ENCODE measurements at places on chromosomes 4 and X.

DNA sequence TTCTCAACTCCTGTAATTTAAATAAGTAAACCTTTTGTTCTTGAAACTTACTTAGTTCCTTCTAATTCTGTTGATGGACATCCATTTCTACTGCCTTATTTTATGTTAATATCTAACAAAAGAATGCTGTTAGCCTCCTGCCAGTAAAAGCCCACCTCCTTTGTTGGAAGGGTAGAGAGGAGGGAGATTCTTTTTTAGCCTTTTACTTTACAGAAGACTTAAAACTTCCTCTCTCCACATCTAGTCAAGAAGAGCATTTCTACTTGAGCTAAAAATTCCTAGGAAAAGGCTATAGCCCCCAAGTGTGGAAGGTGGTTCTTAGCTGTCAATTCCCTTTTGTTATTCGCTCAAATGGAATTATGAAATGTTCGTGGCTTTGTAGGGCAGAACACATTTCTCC, 118.7 kb downstream of the ZIC3 start:
- DNase-seq: no peak

GRCh38 chr4:71293705-71294104, 45.1 kb upstream of the SLC4A4 start:
- no peak for DNase-seq

DNA sequence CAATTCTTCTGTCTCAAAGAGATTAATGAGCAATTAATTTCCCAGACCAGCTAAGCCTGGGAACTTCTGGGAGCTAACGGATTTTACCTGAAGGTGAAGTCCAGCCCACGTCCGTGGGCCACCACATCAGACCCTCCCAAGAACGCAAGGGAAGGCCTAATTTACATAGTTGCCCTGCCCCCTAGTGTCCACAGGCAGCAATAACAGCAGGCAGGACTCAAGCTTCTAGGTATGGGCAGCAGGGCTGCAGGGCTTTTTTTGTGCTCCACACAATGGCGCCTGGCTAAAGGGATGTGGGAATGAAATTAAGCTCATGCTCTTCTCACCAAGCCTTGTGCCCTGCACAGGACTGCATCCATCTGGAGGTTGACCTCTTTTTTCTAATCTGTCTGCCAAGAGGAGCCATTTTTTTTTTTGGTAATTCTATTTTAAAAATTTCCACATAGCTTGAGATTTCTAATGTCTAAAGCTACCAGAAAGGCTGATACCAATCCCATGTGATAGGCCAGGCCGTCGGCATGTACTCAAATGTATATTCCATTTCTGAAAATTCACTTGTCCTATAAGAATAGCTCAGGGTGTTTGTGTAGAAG, 111.9 kb upstream of the TMEM164 start:
- peak; percentile 60 for DNase-seq

DNA sequence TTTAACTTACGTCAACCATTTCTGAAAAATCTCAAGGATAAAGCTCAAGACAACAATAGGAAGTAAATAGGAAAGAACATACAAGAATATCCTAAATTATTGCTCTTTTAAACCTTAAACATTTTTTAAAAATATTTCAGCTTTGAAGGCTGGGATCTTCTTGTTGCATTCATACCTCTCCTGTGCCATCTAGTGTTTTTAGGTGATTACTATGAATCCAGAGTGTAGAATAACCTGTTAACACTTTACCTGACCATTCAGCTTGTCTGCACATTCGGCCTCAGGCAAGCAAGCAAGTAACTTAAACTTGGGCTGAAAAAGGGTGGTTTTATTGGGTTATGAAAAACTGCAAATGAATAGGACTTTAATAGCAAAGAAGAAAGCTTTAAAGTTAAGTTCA, 507.8 kb upstream of the INTU start:
- no peak for DNase-seq

GRCh38 chrX:121084903-121085611, 37.6 kb downstream of the GLUD2 start:
- no peak for DNase-seq

DNA sequence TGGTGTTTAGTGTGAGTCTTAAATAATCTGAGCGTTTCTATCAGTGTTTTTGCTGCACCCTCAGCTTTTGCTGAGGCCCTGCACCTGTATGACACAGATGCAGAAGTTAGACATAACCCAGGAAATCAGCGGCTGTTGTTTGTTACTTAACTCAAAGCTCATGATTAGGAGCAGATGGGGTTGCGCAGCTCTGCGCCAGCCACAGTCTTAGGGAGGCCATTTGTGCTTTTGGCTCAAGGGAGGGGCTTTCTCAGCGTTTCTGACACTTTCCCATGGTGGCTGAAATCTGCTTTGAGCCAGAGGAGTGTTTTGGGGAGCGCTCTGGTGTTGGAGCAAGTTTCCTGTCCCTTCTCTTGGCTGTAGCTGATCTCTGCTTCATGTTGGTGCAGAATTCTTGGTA, 433.8 kb downstream of the NAF1 start:
- DNase-seq: no peak

- DNase-seq: no peak
These were observed 346.6 kb upstream of the TENM3 start for GRCh38 chr4:181896614-181897013.

DNA sequence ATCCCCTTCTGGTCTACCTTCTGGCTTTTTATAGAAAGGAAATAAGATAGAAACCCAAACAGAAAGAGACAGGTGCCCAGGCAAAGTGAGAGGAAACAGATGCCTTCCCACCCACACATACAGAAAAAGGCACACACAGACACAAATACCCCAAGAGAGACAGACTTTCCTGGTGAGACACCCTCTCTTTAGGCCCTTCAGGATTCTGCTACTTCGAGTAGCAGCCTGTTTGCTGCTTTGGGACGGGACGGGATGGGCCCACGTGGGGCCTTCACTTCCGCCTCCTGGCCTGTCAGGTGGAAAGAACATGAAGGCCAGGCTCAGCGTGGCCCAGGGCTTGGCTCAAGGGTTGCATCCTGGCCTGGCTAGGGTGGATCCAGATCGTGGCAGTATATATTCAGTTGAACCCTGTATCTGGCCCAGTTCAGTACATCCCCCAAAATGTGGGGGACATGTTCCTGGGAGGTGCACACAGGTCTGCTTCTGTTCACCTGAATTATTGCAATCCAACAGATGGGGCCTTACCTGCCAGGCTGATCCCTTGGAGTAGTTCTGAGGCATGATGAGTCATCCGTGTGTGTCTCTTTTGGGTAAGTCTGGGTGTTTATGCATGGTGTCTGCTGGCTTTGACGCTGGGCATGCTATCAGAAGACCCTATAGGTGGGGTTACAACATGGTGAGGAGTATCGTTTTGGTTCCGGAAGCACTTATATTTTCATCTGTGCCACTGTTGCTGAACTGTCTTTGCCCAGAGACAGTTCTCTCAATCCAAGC, 2.4 kb downstream of the ZNF275 start:
- peak; percentile 25 for DNase-seq

- no peak for DNase-seq
These were observed 22.7 kb downstream of the SMPX start for GRCh38 chrX:21735038-21735767.

GRCh38 chr4:114193624-114194399, 214.4 kb upstream of the ARSJ start:
- DNase-seq: no peak

DNA sequence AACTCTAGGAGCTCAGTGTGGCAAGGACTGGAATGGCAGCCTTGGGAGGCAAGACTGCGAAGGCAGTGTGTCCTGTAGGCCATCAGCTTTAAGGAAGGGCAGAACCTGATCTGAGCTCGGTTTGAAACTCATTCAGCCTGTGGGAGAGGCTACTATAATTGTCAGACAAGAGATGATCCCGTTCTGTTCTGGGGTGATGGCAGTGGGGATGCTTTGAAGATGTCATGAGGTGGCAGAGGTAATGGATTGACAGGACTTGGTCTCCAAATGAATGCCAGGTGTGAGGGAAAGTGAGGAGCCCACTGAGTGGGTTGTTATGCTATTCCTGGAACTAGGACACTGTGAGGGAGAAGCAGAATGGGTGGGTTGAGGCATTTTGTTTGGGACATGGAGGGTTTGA, 144.9 kb downstream of the PJA1 start:
- DNase-seq: no peak

- DNase-seq: no peak
These were observed 52.6 kb upstream of the SOD3 start for GRCh38 chr4:24742773-24743172.

- DNase-seq: no peak
These were observed 16.8 kb upstream of the FAM241A start for GRCh38 chr4:112128452-112128851.

All from stimulated activated CD8-positive, alpha-beta memory T cell treated with anti-CD3 and anti-CD28 coated beads, Interleukin-4, amount 100 ng/mL, for 48 hours (primary cell).